ENCODE measurements at places on chromosomes 2 and 18.
A peak's percentile ranks its signal among the peaks of the same experiment; 100 is the strongest.

- DNase-seq, result no peak
These were observed 1955.0 kb upstream of the LRRTM1 start for GRCh38 chr2:82259551-82259950.

GRCh38 chr2:170401187-170401586 lies 223.2 kb downstream of the MYO3B start:
- no peak for DNase-seq

- peak; percentile 3 for DNase-seq
These were observed 67.6 kb downstream of the LDAH start for GRCh38 chr2:20755132-20755800.

DNA sequence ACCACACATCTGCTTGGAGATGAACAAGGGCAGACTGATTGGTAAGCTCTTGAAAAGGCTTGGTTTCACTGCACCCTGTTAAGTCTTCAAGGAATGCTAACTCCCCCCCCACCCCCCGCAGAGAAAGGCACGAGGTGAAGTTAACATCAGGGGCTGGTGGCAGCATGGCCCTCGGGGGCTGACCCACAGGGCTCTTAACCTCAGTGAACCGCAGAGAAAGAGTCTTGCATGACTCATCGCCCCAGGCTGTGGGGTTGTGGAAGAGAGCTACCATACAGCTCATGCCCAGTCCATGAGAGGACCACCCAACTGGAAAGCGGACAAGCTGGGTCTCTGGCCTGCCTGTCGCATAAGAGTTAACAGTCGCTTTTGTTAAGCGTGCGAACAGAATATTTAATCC lies 10.6 kb upstream of the CEP68 start:
- DNase-seq, result no peak

DNA sequence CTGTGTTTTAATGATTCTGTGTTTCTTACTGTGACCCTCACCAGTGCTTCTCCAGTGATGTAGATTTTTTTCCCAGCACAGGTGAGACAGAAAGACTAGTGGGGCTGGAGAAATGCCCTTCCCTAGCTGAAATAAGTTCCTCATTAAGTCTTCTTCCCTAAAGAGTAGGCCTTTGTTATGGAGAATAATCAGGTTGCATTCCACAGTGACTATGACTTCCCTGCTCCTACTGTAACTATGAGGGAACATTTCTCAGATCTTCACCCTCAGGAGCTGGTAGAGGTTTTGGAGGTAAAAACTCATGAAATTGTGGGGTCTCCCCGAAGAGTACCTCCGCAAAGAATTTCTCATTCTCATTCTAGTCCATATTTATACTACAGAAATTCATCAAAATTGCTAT lies 286.2 kb downstream of the GRB14 start:
- DNase-seq, result no peak

GRCh38 chr2:25726522-25726921 lies 53.1 kb upstream of the DTNB start:
- DNase-seq, result no peak

DNA sequence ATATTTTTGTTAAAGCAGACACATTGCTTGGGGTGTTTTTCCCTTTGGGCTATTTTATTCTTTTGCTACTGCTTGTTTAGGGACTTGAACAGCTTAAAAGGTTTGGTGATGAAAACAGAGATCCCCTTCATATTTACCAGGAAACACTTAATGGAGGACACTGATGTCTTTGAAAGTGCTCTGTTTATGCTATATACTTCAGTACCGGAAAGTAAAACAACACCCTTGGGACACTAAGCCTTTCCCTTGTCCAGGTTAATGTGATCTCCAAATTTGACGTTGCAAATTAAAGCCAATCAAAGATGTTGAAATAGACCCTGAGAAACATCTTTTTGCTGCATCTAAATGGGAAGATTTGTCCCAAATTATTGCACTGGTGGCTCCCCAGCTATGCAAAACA lies 564.6 kb upstream of the PKDCC start:
- DNase-seq, result no peak

DNA sequence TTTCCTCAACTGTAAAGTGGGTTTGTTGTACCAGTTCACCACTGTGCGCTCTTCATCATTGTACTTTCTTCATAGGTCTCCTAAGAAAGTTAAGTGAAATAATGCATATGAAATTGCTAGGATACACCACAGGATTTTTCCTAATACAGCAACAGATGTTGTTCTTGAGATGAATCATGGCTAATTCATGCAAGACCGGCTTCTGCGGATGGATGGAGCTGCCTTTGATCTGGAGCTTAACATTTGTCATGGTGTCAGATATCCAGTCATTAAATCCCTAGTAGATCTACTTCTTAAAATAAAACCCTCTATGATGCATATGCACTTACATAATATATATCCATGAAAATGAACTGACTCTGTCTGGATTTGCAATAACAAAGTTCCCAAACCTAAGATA lies 114.1 kb downstream of the COL6A3 start:
- DNase-seq, result no peak

DNA sequence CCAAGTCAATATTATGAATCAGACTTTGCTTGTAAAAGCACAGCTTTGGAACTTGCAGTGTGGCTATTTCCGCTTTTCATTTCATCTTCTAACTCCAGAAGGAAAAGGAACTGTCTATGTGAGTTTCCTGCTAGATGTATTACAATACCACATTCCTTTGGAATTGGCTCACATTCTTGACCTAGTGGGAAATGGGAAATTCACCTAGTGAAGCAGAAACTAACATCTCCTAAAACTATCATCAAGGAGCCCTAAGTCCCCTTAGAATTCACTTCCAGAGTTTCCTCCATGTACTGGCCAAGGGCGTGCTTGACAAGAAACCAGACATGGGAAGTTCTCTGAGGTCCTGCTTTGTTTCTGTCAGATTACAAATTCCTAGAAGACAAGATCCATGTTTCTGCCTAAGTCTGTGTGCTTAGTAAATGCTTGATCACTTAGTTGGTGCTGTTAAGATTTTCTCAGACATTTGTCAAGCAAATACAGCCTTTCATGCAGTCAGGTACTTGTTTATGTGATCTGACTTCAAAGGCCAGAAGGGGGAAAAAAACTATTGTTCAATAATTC lies 275.7 kb upstream of the FN1 start:
- no peak for DNase-seq

GRCh38 chr2:71330585-71331330 lies 824 bp upstream of the ZNF638 start:
- DNase-seq, result no peak

- no peak for DNase-seq
These were observed 5.8 kb downstream of the PCARE start for GRCh38 chr2:29068513-29068912.

DNA sequence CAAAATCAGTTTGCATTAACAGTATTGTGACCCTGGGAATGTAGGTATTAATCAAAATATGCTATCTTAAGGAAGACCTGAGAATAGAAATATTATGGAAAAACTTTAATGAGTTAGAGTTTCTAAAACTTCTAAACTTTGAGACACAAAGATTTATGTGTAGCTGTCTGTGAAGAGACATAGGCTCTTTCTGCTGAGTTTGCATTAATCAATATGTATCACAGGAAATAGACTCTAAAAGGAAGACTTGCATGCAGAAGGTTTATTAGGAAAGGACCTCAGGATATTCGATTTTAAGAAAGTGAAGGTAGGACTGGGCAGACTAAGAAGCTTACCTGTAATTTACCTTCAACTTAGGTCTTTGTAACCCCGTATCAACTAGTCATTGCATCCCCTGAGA lies 494.8 kb upstream of the NRXN1 start:
- DNase-seq, result no peak

DNA sequence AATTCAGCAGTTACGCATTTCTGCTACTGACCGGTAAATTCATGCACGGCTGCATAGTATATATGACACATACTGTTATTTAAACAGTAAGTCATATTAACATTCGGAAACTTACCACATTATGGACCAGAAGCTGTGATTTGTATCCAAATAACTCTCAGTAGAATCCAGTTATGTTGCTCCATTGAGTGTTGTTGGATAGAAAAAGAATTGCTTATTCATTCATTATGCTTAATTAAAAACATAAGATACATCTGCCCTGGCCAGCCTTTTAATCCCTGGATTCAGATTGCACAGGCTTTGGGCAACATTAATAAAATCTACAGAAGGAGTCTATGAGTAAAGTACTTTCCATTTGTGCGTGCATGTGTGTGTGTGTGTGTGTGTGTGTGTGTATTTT lies 111.3 kb downstream of the CPS1 start:
- no peak for DNase-seq

DNA sequence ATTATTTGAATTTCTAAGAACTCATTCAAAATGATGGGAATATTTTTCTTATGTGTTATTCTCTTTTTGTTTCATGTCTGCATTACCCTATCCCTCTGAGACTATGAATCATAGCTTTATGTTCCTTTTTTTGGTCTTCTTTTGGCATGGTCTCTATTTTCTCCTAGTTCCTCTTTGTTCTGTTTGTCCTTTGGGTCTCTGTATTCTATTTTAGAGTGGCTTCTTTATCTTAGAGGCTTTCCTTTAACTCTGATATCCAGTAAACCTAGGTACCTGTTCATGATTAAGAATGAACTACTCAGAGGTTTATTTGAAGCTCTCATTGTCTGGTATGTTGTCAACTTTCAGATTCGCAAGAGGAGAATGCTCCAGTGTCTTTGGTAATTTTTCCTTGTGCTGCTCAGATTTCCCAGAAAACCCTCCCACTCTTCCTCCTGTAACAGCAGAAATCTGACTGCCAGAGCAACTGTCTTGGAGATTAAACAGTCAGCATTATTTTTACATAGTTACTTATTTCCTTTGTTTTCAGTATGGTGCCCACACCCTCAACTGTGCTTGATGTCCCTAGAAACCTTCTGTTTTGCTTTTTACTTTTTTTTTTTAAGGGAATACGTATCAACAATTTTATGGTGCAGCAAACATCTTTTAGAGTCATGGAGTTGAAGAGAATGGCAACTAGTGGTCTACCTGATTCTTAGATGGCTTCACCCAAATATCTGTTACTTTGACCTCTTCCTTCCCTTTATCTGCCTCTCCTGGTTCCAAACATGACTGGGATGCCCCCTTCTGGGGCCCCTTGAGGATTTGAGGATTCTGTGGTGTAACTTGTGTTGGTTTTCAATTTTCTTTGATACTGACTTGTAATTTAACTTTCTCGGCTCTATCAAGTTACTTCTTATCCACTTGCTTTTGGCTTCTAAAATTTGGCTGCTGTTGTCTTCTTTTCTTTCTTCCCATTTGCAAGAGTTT lies 92.0 kb downstream of the DPP10 start:
- no peak for DNase-seq

DNA sequence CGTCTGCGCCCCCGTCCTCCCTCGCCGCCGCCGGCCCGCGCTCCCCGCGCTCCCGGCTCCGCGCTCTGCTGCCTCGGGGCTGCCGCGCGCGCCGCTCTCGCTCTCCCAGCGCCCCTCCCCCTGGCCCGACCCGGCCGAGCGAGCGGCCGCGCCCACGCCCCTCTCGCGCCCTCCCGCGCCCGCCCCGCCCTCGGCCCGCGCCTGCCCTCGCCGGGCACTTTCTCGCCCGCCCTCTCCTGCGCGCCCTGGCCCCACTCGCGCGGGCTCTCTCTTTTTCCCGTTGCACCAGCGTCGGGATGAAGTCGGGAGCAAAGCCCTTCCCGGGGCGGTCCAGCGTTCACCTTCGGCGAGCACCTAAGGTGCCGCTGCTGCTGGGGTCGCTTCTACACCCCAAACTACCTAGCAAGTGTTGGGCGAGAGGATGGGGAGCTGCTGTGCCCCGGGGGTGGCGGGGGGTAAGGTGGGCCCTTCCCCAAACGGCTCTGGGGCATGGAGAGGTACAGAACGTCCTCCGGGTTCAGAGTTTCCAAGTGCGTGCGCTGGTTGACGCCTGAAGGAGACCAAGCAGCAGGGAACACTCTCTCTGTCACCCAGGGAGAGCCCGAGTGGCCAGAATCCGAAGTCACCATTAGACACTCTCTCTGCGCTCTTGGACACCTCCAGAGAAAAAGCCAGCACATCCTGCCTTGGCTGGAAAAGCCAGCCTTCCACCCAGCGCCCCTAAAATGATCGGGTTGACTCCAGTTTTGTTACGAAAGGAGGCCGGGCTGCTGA lies at the start of gene COLEC12:
COLEC12 (minus strand) TSS at position 70 of the 774 bp plus-strand sequence. CDS start 187 bp downstream, outside the sequence.
- no peak for DNase-seq

DNA sequence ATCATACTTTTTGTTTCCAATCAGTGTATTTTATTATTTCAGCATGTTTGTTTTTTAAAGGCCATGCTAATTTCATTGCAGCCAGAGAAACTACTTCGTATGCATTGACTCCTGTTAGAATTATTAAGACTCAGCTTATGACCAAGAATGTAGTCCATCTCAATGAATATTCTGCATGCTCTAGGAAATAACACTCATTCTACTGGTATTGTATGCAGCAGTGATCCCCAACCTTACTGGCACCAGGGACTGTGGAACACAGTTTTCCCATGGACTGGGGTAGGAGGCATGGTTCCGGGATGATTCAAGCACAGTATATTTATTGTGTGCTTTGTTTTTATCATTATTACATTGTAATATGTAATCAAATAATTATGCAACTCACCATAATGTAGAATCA lies 356.9 kb downstream of the DSEL start:
- no peak for DNase-seq

- no peak for DNase-seq
These were observed 50.7 kb downstream of the STRN start for GRCh38 chr2:36915627-36916026.

- DNase-seq, result no peak
These were observed 34.6 kb upstream of the WDR75 start for GRCh38 chr2:189406586-189407233.

GRCh38 chr2:218427741-218428140 lies 8.8 kb downstream of the VIL1 start:
- no peak for DNase-seq

DNA sequence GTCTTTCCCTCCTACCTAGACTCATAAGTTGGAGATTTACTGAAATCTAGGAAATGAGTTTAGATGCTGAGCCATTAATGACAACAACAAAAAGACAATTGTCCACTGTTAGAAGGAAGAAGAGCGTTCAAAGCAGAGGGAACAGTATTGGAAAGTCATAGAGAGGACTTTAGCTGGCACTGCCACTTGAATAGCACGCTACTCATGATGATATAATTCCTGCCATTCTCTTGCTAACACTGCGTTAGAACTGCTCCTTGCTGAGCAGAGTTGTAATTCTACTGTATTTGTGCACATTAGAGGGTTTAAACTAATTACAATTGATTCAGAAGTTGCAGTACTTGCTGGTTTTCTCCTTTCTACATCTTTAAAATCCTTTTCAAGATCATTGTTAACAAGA lies 9.0 kb upstream of the AFTPH start:
- no peak for DNase-seq

DNA sequence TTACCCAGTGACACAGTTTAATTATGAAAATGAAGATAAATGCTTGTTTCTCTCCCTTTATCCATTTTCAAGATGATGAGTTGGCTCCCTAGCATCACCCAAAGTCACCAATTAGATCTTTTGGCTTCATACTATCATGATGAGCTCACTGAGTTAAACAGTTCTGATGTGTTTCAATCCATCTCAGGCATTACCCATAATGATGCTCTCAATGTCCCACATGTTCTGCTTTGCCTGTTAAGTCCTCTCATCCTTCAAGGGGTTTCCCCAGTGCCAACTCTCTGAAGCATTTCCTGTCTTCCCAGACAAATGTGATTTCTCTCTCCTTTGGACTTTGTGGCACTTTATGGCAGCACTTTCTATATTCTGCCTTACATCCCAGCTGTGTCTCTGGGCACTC lies 92.6 kb downstream of the EPB41L3 start:
- no peak for DNase-seq
